ENCODE measurements at places on chromosomes 6 and 20.
A peak's percentile ranks its signal among the peaks of the same experiment; 100 is the strongest.

- peaks cover 9% of the 10 kb centered on the region for H3K36me3 ChIP-seq
- H3K27ac ChIP-seq, result peak overlapping the region; percentile 21
- no peaks in the 10 kb centered on the region for H3K27me3 ChIP-seq
- H3K4me3 ChIP-seq, result no peak overlapping the region
- no peak for DNase-seq
Observed at GRCh38 chr6:5499644-5500306, 238.5 kb downstream of the FARS2 start.

DNA sequence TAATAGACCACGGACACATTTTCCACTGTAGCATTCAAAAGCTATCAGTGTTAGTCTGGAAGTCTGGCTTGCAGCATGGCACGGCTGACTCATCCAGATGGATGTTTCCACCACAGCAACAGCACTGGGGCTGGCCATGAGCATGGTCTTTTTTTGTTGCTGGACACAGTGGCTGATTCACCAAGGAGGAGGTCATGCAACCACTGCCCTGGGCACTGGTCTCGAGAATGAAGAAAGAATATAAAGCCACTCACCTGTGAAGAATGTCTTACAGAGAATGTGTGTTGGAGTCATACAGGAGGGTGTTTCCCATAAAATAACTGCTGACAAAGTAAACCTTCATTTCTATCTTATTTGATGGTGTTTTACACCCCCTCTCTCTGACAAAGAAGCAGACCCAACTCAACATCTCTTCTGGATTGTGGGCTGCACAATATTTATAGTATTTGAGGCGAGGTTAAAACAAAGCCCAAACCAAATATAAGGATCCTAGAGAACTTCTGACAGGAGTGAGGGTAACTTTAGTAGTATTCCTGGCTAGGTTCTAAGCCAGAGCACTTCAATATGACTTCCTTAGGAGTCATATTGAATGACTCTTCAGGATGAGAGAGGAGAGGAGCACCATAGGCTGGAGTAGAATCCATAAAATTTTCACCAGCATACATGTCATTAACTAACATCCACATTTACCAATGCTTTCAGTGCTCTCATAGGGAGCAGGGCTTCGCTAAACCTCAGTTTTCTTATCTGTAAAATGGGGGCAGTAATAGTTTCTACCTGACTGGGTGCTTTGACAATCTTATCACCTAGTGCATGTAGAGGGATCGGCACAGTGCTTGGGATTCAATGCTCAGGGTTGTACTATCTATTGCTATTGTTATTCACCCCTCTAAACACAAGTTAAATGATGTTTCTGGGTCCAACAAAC is 121.4 kb downstream of the KIF13A start:
- H3K27ac ChIP-seq, result no peak overlapping the region
- no peak for DNase-seq
- H3K4me1 ChIP-seq, result no peaks in the 10 kb centered on the region
- H3K36me3 ChIP-seq, result no peaks in the 10 kb centered on the region
- H3K4me3 ChIP-seq, result no peak overlapping the region
- peaks cover 20% of the 10 kb centered on the region for H3K27me3 ChIP-seq

DNA sequence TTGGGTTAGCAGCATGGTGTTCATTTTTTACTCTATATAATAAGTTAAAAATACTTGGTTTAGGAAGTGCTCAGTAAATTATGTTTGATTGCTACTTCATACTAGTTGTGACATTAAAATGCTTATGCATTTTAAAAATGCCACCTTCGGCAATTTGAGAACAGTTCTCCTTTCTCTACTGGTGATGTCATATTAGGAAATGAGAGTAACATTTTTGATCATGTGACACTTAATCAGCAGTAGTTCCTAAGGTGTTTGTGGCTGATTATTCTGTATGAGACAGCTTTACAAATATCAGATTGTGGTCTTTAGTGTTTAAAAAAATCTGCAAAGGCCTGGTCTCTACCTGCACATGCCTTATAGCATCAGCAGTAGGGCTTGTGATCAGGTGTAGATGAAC is 4.4 kb downstream of the GZF1 start:
- H3K36me3 ChIP-seq, result peaks cover 53% of the 10 kb centered on the region
- peak overlapping the region; percentile 20 for H3K27ac ChIP-seq
- no peak for DNase-seq
- H3K27me3 ChIP-seq, result no peaks in the 10 kb centered on the region
- peaks cover 35% of the 10 kb centered on the region for H3K4me1 ChIP-seq
- H3K4me3 ChIP-seq, result peak overlapping the region; percentile 32

DNA sequence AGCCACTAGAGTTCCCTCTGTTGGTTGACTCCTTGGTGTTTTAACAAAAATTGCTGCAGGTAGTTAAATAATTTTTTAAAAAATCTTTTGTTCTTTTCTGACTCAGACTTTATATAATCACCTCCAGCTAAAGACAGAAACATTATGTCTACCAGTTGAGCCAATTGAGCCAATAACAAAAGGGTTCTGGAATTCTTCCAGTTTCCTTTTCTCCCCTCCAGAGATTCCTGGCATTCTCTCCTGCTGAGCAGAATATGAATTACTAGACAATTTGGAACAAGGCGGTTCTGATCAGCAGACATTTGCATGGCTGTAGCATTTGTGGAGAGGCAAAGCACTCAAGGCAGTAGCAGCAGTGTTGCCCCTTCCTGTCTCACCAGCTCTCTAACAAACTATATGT is 144.0 kb upstream of the SLC35B3 start:
- no peak overlapping the region for H3K27ac ChIP-seq
- no peaks in the 10 kb centered on the region for H3K4me1 ChIP-seq
- DNase-seq, result no peak
- H3K4me3 ChIP-seq, result no peak overlapping the region

GRCh38 chr6:102520966-102521365 is 1127.5 kb downstream of the GRIK2 start:
- DNase-seq, result no peak
- H3K4me3 ChIP-seq, result no peak overlapping the region
- no peaks in the 10 kb centered on the region for H3K27me3 ChIP-seq
- no peaks in the 10 kb centered on the region for H3K36me3 ChIP-seq

GRCh38 chr6:79813854-79814709 is 133.3 kb downstream of the ELOVL4 start:
- H3K27ac ChIP-seq, result no peak overlapping the region
- no peaks in the 10 kb centered on the region for H3K4me1 ChIP-seq
- H3K27me3 ChIP-seq, result peaks cover 3% of the 10 kb centered on the region
- H3K4me3 ChIP-seq, result no peak overlapping the region
- no peaks in the 10 kb centered on the region for H3K36me3 ChIP-seq

- H3K27ac ChIP-seq, result no peak overlapping the region
- peaks cover 22% of the 10 kb centered on the region for H3K4me1 ChIP-seq
- H3K27me3 ChIP-seq, result no peaks in the 10 kb centered on the region
- no peak for DNase-seq
- no peak overlapping the region for H3K4me3 ChIP-seq
Observed at GRCh38 chr6:52518279-52518945, 58.4 kb downstream of the TRAM2 start.
